Cardiac septum (tissue), 1 donor: ENCODE measurements at places on chromosomes 3 and 15.

- peak; percentile 44 for DNase-seq
Measured at GRCh38 chr15:42729409-42729808, 7.5 kb downstream of the CDAN1 start.

DNA sequence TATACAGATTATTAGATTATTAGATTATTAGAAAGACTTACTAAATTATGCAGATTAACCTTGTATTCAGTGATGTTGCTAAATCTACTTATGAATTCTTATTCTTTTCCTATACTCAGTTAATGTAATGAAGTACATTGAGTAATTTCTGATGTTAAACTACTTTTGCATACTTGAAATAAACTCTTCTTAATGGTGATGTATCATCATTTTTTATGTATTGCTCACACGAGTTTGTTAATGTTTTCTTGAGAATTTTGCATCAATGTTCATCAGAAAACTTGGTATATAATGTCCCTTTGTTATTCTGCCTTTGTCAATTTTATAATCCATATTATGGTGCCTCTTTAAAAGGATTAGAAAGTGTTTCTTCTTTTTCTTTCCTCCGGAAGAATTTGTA lies 163.2 kb upstream of the COL8A1 start:
- no peak for DNase-seq

- no peak for DNase-seq
Measured at GRCh38 chr3:151290673-151291072, 12.3 kb upstream of the P2RY14 start.

- no peak for DNase-seq
Measured at GRCh38 chr3:158835631-158836030, 33.8 kb downstream of the MFSD1 start.

DNA sequence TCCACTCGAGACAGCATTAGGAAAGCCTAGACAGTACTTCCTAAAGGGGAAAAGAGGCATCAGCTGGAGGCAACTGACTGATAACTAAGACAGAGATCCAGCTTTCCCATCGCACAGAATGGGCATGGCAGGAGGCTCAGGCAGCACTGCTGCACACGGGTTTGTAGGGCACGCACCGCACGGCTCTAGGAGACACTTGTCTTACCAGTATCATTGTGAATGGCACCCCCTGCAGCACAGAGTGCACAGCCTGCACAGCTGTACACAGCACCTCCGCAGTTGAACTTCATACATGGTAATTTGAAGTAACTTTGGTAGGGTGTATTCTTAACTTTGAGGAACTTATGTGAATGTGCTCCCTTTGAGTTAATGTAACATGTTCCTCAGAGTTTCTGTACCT lies 281.6 kb downstream of the PLCL2 start:
- DNase-seq: no peak

DNA sequence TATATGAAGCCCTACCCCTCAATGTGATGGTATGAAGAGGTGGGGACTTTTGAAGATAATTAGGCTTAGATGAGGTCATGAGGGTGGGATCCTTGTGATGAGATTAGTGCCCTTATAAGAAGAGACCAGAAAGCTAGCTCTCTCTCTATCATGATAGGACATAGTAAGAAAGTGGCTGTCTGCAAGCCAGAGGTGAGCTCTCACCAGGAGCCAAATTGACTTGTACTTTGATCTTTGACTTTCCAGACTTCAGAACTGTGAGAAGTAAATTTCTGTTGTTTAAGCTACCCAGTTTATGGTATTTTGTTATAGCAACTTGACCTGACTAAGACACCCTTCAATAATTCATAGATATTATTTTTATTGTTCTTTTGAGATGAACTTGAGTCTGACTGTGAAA lies 29.9 kb upstream of the MRPL3 start:
- DNase-seq: no peak

- DNase-seq: peak; percentile 82
Measured at GRCh38 chr15:73295630-73296286, 73.0 kb downstream of the HCN4 start.

- DNase-seq: no peak
Measured at GRCh38 chr3:16883723-16884083, 1.1 kb upstream of the PLCL2 start.

DNA sequence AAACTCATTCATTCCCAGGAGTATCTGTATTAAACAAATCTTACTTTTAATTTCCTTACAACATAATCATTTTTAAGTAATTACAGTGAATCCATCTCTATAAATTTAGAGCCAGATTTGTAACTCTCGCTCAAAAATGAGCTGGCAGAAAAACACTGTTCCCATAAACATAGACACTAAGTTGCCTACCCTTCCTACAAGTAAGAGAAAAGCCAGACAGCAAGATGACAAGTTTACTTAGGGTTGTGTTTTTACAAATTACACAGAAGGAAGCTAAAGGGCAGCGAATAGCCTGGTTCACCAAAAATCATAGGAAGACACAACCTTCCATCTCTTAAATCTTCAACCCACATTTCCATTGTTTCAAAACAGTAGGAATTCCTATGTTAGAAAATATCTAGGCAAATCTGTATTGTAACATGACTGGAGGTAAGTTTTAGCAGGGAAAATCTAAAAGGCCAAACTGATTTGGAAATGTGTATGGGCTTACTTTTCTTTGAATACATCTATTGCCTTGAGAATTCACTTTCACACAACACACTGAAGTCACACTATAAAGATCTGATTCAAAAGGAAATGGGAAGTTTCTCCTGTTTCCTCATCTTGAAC lies 21.7 kb downstream of the HERC1 start:
- DNase-seq: no peak

DNA sequence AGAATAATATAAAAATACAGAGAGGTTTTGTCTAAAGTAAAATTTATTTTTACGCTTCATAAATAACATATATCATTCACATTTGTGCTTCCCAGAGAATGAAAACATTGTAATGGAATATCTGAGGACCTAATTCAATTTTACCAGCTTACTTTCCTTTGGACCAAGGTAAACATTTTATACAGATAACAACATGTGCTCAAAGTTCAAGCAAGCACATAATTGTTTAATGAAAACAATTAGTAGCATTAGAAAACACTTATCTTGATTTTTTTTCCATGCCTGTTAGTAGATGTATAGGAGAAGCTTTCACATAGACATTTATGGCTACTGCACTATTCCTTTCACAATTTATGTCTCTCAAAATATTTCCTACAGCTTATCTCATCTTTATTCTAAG lies 400.0 kb downstream of the ZIC1 start:
- DNase-seq: no peak

- no peak for DNase-seq
Measured at GRCh38 chr15:43184407-43185124, 637 bp upstream of the CCNDBP1 start.

- DNase-seq: no peak
Measured at GRCh38 chr15:48868536-48868935, 9.4 kb upstream of the EID1 start.

- DNase-seq: no peak
Measured at GRCh38 chr3:159401069-159401468, 587.6 kb upstream of the IL12A start.

- no peak for DNase-seq
Measured at GRCh38 chr3:94070341-94070911, 7.6 kb downstream of the NSUN3 start.

DNA sequence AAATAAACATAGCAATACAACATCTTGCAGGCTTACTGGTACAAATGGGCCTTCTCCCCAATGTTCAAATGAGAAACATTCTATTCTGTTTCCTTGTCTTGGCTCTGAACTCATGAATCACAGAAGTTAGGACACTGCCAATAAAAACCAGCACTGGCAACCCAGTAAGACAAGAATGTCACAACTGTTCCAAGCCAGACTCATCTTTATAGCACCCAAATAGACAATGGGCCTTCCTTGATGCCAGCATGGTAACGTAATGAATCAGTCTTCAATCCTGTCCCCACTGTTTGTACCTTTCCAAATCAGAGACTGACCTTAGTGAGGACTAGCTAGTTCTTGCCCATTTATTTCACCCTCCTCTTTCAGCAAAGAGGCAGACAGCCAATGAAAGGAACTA lies 14.1 kb upstream of the RPS17 start:
- no peak for DNase-seq

DNA sequence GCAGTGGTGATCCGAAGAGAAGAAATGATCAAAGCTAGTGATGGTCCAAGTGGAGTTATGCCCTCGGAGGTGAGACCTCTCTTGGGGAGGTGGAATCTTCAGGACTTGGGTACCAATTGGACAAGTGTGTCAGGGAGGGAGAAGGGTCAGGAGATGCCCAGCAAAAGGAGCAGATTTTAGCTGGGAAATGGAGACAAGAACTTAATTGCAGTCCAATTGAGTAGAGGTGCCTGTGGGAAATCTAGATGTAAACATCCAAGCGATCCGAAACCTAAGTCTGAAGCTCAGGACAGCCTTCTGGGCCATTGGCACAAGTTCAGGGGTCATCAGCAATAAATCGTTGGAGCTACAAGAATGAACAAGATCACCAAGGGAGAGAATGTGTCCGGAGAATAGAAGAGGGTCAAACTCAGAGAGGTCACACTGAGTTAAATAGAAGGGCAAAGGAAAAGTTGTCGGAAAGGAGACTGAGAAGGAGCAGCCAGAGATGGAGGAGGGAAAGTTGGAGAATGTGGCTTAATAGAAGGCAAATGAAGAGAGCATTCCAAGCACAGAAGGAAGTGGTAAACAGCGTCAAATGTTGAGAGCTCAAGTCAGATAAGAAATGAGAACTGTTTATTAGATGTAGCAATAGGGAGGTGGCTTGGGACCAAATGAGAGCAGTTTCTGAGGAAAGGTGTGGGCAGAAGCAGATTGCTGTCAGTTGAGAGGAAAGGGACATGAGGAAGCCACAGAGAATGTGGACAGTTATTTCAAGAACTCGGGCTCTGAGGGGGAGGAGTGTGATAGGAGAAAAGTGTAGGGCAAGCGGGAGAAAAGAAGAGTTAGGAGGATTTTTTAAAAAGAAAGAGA lies 64.2 kb upstream of the FNDC3B start:
- DNase-seq: no peak

DNA sequence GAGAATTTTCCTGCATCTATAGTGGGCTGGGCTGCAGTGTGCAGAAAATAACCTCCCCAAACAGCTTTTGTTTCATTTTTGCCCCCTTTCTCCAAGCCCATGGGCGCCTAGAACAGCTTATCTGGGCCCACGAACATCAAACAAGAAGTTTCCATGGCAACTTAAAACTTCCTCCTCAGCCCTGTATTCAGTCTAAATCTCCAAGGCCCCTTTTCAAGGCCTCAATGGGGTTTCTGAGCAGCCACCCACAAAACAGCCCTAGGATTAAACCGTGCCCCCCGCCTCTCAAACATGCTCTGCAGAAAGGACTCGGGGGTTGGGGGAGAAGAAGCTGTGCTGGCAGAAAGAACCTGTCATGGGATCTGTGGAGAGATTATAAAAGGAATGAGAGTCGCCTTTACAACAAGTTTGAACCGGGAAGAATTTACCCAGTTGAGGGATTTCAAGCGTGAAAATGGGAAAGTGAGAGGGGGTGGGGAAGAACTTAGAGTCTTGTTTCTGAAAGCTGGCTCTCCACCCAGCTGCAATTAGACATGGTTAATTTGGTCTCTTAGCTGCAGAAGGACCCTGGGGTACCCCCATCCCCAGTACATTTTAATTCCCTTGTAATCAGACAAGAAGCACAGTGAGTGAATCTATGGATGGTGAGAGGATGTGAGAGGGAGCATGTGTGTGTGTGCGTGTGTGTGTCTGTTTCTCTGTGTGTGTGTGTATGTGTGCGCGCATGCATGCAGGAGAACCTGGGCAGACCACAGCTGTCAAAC lies 4.3 kb upstream of the FAM107A start:
- no peak for DNase-seq

DNA sequence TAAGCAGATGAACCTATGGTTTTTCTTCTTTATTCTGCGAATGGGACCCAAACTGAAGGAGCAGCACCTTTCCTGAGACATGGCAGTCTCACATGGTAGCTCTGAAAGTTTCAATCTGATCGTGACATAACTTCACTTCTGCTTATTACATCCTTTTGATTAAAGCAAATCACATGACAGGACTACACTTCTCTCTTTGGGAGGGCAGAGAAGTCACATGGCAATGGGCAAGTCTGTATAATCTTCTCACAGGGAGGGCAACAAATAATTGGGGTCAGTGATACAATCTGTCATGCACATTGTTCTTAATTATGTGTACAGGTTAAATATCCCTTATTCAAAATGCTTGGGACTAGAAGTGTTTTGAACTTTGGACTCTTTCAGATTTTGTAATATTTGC lies 21.6 kb downstream of the NCBP2 start:
- no peak for DNase-seq

DNA sequence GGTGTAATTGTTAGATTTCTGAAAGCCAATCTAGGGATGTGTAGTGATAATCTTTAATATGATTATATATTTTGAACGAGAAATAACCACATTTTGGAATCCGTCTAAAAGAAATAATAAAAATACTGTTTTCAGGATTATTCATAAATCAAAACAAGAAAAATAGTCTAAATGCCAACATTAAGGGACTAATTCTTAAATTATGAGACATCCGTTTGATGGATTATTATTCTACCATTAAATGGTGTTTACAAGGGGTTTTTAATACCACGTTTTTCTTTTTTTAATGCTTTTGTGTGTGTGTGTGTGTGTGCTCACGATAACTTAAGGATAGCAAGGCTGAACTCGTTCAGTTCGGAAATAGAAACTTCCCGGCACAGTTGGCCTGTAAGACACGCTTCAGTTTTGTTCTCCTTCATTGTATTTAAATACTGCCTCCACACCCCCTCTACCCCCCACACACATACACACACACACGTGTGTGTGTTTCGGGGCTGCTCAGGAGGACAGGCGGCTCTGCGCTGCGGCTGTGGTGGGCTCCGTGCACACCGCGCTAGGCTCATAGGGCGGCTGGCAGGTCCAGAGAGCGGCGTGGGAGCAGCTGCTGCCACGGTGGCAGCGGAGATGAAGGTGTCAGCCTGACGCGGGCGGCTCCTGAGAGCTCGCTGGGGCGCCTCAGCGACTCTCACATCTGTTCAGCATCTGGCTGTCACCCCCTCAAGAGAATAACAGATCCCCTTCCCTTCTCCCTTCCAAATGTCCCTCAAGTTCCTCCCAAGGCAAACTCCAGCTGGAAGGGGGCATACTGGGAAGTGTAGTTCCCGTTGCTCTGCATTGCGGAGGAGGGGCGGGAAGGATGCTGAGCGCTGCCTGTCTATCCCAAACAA lies 23.0 kb upstream of the ANP32A start:
- no peak for DNase-seq

- no peak for DNase-seq
Measured at GRCh38 chr3:59056706-59057105, 6.9 kb upstream of the CFAP20DC start.

- DNase-seq: no peak
Measured at GRCh38 chr15:50925281-50925680, 16.8 kb downstream of the AP4E1 start.

- no peak for DNase-seq
Measured at GRCh38 chr3:149501524-149501923, 27.0 kb downstream of the TM4SF4 start.
